T-helper 1 cell (primary cell): ENCODE measurements at places on chromosomes 3 and 15.
A peak's percentile ranks its signal among the peaks of the same experiment; 100 is the strongest.

DNA sequence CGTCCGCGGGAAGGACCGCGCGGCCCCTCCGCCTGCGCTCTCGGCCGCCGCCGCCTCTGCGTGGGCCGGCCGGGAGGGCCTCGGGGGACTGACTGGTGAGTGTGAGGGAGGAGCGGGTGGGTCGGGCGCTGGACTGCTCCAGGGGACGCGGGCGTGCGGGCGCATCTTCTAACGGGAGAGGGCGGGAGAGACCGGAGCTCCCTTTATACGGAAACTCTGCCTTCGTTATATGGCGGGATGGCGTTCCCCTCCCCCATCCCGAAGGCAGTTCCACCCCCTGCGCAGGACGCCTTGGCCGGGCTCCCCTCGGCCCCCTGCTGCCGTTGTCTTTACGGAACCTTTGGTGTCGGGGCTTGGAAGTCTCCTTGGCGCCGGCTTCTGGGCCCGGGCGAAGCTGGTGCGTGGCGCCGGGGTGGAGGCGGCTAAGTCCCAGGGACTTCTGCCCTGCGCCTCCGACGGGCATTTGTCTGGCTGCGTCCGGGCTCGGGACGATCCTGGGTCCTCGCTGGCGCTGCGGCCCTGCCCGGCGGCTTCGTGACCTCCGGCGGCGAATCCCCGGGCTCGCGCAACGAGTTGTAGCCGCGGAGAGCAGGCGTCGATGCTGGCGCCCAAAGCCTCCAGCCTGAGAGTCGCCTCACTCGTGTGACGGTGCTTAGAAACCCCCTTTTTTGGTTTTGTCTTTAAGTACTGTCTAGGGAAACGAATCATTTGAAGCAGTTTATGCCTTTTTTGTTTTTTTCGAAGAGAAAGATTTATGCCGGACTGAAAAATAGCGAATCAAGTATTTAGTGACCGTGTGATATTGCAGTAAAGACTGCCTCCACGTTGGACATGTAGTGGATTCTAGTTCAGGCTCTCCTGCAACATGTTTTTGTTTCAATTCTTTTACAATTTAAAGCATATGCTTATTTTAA is 623 bp downstream of the ZNF639 start:
- DNase-seq: peak; percentile 26

DNA sequence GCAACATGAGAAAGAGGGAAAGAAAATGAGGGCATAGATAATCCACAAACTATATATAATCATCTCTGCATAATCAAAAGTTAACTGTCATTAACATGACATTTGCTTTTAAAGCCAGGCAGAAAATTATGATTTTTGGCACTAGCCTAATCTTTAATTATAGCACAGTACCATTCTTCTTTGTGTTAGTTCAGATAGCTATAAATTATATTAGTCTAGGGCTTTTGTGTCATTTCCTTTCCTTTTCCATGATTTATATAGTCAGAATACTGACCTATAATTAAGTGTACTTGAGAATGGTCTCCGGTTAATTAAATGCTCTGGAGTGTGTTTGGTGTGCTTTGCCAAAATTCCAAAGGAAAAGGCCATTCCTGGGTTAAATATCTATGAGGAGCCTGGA is 441.9 kb upstream of the THRB start:
- DNase-seq: no peak

DNA sequence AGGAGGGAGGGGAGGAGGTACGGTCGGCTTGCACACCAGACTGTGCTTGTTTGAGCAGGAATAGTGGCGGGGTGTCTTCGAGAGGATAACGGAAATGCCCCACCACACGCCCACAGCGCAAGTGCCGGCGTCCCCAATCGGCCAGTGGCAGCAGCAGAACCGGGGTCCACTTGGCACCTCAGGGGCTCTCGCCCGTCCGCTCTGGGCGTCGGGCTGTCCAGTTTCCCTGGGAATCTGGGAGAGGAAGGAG is 53.7 kb downstream of the CCDC54 start:
- peak; percentile 28 for DNase-seq

GRCh38 chr15:68489421-68489820 is 57.5 kb upstream of the ITGA11 start:
- DNase-seq: no peak

GRCh38 chr15:48408327-48408726 is 77.1 kb downstream of the DUT start:
- no peak for DNase-seq

- DNase-seq: no peak
Observed at GRCh38 chr3:54574906-54575617, 352.8 kb downstream of the LRTM1 start.

DNA sequence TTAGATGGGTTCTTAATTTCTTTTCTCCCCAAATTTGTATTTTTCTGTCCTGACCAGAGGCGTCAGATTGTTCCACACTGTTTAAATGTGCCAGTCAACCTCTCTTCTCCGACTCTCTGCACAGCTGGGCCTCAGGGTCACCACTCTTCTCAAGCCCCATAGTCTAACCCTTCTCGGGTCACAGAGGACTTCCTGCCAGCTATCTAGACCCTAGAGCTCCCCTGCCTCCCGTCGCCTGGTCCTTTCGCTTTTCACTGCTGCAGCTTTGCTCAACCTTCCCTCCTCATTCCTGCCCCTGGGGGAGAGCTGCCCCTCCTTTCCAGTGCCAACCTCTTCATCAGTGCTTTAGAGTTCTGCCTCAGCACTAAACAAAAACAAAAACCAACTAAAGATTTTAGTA is 151.7 kb downstream of the ATG7 start:
- no peak for DNase-seq

DNA sequence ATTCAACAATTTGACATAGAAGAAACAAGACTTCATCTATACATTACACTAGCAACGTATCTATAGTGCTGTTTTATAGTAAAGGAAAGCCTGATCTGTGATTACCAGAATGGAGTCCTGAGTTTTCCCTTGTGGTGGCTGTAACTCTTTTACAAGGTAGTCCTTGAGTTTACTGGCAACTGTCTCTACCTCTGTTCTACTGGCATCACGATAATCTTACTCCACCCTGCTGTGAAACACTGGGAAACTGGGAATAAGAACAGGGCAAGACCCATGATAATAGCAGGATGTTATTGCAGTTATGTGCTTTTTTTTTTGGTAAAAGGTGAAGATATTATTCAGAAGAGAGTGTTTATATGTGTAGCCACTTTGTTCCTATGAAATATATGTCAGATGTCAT is 12.4 kb upstream of the HHLA2 start:
- DNase-seq: no peak

- DNase-seq: no peak
Observed at GRCh38 chr3:3551981-3552380, 247.2 kb upstream of the LRRN1 start.

DNA sequence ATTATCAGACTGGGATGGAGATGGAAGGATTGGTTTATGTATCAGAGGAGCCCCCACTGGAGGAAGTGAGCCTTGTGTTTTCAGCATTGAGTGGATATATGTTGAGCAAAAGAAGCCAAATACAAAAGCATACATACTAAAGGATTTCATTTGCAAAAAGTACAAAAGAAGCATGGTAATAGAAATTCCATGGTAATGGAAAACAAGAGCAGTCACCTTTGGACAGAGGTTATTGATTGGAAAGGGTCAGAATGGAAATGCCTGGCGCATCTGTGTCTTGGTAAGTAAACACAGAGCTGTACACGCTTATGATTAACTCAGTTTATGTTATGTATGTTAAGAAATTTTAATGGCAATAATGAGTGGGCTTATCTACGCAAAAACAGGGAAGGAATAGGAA is 72.7 kb downstream of the DHX36 start:
- DNase-seq: no peak

GRCh38 chr15:89198934-89199333 is 22.4 kb downstream of the RLBP1 start:
- DNase-seq: no peak

DNA sequence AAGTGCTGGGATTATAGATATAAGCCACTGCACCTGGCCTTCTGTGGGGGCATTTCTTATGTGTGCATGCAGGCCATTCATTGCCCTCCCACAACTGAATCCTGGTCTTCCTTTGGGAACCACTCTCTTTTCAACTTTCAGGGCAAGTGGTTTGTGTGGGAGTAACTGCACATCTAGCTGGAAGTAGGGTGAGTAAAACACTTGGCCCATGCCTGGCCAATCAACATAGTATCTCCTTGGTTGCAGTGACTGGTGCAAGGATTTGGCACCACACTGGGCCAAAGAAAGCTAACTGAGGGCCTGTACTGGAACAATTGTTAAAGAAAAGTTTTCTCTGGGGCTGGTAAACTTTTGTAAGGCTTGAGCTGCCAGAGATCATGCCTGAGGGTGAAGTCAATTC is 189.2 kb upstream of the FEZF2 start:
- DNase-seq: no peak

DNA sequence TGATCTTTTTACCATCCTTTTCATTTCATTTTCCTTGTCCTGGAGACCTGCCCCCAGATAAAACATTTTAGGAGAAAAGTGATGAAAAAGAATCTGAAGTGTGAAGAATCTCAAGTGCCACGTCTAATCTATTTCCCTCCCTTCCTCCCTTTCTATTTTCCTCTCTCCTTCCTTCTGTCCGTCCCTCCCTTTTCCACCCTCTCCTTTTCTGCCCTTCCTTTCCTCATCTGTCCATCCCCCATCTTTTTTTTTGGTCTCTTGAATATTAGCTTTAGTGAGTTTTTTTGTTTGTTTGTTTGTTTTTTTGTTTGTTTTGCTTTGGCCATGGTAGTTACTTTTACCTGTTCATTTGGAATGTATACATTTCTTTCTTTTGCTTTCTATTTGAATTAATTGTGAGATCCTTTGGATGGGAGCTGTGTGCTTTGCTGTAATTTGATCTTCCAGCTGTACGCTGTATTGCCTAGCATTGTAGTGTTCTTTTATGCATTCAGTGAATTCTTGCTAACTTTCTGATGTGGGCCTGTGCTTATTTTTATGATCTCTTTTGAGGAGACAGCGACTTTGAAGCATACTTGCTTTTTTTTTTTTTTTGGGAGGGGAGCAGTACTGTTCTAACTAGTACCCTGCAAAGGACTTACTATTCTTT is 19.2 kb downstream of the CDIN1 start:
- DNase-seq: no peak

DNA sequence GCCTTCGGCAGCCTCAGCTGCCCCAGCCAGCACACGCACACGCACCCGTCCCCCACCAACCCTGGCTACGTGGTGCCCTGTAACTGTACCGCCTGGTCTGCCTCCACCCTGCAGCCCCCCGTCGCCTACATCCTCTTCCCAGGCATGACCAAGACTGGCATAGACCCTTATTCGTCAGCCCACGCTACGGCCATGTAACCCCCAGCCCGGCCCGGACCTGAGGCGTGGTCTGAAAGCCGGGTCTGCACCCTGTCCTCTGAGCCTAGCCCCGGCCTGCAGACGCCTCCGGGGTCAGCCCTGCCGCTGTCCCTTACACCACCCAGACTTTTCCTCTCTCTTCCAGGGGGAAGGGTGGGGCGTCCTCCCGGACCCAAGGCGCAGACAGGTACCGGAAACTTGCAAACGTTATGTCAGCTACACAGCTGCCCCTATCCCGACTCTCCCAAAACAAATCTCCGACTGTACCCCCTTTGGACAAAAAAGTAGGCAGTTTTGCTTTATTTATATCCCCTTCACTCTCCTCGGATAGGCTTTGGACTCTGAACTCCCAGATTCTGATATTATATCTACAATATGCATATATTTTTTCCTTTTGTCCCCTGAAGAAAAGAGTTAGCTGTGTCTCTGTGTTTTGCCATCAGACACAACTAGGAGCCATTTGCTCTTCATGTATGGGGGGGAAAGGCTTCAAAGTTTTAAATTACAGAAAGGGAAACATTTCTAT is 1.4 kb downstream of the SOX14 start:
- no peak for DNase-seq

- no peak for DNase-seq
Observed at GRCh38 chr3:128422762-128423524, 43.7 kb downstream of the DNAJB8 start.

GRCh38 chr3:193909387-193909786 is 226.6 kb upstream of the HES1 start:
- no peak for DNase-seq

DNA sequence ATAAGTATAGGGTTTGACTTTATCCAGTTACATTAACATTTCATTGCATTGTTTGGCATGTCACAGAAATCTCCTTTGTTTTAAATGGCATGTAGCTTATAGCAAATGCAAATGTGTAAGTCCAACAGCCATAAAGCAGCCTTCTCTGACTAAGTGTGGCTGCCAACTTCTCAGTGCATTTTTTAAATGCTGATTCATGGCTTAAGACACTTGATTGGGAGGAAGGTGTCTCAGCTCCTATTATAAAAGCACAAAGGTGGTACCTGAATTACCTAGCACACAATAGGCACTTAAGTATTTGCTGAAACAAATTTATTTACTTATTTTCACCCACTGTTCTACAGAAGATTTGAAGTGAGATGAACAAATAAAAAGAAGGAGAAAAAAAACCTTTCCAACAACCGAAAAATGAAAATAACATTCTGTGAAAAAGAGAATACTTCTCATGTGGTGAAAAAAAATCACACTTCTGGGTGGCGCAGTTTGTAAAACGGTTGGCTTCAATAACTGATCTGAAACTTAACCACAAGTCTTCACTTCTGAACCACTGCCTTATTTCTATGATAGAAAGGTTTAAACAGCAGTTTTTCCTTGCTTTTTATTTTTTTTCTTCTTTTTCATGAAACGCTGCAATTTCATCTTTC is 105.5 kb upstream of the ICE2 start:
- peak; percentile 74 for DNase-seq

GRCh38 chr3:83941990-83942745 is 1016.6 kb upstream of the CADM2 start:
- DNase-seq: no peak

DNA sequence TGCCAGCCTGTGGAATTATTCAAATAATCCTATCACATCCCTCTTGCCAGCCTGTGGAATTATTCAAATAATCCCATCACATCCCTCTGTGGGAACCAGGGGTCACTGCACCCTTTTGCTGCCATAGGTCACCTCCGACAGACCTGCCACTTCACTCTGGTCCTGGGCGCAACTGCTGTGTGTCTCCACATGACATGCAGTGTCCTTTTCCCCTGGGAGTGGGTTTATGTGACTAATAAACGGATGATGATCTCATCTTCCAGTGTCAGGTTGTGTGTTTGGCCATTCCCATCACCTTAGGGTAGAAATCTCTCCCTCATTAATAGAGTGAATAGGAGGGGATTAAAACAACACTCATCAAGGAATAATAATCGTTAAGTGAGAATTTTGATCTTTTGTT is 603.6 kb upstream of the NR2F2 start:
- no peak for DNase-seq

GRCh38 chr3:24294150-24294549 is 200.5 kb downstream of the THRB start:
- DNase-seq: no peak

DNA sequence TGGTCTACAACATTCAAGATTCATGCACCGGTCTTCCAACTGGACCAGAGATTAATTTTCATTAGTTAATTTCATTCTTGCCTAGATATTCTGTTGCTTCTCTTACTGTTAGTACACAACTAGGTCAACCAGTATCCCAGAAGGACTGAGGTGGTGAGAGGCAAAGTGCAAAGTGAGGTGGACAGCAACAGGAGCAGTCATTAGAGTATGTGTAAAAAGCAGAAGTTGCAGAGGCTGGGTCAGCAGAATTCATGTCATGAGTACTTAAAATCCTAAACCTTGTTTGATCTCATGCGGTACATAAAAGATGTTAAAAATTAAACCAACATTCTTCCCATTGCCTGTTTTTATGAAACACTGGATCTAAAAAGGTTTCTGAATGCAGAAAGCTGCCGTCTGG is 46.7 kb downstream of the PARP14 start:
- DNase-seq: no peak
